ENCODE measurements at places on chromosomes 3 and 15.

- DNase-seq, result no peak
Measured at GRCh38 chr3:142081178-142081577, 68.2 kb downstream of the TFDP2 start.

DNA sequence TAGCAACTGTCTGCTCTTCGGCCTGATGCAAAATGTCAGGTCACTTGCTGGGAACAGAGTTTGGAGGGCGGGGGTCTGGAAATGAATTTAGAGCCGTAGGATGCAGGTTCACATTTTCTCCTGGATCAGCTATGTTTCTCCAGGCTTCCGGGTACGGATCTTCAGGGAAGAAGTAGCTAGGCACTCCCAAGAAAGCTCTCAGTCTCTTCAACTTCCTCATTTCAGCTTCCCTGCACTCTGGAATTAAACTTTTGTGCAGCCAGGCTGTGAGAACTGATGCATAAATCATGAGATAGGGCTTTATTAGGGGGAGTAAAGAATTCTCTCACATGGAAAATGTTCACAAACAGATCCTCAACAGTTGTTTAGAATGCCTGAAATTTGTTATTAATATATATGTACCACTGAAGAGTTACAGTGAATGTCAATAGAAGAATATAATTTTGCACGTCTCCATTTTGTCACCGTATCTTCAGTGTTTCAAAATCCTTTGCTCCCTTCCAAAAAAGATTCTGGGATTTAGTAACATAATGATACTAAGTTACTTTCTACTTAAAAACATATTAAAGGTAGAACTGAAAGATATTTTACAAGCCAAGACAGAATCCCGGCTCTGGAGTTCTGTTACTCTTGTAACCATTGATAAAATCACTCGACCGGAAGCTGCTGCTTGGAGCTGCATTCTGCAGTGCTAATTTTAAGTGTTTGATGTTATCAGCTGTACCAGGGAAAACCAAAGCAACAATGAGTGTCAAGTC, 178.5 kb upstream of the P2RY1 start:
- DNase-seq, result no peak

DNA sequence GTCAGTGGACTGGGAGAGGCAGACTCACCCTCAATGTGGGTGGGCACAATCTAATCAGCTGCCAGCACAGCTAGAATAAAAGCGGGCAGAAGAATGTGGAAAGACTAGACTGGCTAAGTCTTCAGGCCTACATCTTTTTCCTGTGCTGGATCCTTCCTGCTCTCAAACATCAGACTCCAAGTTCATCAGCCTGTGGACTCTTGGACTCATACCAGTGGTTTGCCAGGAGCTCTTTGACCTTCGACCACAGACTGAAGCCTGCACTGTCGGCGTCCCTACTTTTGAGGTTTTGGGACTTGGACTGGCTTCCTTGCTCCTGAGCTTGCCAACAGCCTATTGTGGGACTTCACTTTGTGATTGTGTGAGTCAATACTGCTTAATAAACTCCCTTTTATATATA, 68.0 kb downstream of the CNTN3 start:
- no peak for DNase-seq

DNA sequence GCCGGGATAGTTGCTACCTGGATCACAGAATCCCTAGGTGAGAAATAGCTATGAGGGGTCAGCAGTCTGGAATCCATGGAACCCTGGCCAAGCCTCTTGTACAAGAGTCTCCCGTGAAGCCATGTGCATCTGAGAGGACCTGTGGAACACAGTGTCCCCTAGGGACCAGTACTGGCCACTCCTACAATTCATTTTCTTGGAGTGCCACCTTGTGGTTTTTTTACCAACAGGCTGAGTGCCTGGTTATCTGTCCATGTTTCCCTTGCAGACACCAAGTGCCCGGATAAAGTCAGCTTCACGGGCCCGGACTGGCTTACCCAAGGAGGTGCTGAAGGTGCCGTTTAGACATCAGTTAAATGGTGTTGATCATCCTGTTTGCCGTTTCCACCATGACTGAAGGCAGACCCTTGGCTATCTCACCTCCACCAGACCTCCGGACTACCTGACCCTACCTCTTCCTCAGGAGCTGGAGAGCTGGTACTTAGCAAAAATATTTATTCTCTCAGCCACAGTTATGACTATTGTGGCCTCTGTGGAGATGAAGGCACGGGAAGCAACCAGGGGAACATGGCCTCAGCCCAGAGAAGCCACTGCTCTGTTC, 93.9 kb downstream of the RBPMS2 start:
- no peak for DNase-seq

DNA sequence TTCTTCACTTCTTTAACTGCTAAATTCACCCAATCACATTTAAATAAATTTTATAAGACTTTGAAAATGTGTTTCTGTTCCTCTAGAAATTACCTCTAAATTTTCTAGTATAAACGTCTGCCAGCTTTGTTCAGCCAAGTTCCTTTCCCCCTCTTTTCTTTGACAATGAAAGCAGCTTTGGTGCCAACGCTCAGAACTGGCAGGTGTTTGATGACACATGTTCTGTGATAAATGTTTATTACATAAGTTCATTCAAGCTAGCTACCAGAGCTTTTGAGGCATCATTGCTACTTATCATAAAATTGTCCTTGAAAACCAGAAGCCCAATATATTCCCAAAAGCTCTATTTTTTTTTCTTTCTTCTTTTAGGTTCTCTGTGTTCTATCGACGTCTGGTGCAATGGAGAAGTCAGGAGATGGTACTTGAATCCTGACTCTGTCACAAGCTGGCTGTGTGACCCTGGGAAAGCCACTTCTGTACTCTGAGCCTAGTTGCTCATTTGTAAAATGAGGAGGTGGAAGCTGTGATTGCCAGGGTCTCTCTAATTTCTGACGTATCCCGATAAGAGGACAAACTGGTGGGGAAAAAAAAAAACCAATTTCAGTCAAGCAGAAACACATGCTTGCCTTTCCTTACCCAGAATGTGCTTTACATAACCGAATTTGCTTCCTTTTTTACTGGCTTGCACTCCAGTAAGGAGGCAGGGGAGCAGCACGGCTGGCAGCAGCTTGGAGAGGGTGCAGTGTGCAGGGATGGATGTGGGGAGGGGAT, 187.1 kb upstream of the LPP start:
- DNase-seq, result no peak

DNA sequence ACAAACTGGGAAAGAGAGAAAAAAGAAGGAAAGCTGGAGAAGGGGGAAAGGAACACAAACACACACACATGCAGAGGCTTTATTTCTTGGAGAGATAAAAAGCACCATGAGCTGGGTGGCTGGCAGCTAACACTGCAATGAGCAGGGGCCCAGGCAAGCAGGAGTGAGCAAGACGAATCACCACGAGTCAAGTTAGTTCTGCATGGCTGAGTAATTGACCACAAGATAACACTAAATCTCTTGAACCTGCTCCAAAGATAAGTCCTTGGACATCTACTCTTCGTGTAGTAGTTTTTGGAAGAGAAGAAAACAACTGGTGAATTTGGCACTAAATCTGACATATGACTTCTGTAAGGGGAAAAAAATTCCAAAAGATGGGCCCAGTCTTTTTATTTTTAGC, 100.9 kb downstream of the MYO5A start:
- DNase-seq, result no peak

DNA sequence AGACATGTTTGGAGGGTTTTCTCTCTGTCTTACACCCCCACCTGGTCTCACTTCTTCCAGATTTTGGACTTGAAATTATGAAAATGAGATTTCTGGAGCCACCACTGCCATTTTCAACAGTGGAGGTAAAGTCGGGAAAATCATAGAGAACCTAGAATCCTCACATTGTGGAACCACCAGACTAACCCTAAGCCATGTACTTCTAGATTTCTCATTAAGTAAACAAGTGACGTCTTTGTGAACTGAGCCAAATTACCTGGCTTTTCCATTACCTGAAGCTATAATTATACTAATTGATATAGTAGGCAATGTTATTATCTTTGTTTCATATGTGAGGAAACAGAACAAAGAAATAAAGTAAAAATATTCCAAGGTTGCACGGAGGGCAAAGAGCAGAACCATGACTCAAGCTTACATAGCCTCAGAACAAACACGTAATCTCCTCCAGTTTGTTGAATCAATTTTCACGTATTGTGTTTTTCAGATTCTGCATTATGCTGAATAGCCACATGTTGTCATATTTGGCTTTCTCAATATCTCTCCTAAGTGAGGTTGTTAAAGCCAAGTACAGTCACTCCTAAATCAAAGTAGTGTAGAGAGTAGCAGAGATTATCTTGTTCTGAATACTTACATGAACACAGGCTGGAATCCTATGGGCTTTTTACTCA, 101.3 kb upstream of the CMC1 start:
- DNase-seq, result no peak

- DNase-seq, result no peak
Measured at GRCh38 chr3:45180051-45180450, 33.9 kb upstream of the CDCP1 start.

DNA sequence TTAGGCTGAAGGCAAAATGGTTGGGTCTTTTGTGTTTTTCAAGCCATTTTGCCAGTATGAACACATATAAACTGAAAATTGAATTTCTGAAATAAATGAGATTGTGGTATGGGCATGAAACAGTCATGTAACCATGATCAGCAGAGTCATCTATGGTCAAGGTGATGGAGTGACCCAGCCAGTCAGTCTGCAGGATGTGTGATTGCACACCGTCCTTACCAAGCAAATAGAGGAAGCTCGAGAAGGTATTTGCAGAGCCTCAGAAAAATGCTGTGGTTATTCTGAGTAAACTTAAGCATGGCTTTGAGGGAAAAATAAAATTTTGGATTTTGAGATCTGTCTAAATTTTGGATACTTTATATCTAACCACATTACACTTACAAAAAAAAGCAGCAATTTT, 95.9 kb upstream of the RNF7 start:
- DNase-seq, result no peak

GRCh38 chr15:80199366-80199765, 46.6 kb downstream of the FAH start:
- DNase-seq, result no peak

- no peak for DNase-seq
Measured at GRCh38 chr3:25084016-25084415, 344.0 kb upstream of the RARB start.

DNA sequence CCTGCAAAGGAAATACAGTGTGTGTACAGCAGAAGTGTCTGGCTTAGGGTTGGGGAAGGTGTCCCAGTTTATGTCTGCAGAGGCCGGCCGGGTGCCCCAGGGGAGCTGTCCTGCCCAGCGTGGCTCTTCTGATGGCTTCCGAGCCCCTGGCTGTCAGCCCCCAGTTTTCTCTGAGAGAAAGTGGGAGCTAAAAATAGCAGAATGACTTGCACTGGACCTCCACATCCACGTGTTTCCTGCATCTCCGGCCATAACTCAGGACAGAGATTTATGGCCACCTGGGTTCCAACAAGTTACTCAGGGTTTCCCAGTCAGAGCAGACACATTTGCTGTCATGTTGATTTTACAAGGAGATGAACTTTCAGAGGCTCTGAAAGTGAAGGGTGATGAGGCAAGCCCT, 192.0 kb downstream of the ATP10A start:
- DNase-seq, result no peak

- no peak for DNase-seq
Measured at GRCh38 chr15:39501366-39502081, 79.4 kb upstream of the THBS1 start.

DNA sequence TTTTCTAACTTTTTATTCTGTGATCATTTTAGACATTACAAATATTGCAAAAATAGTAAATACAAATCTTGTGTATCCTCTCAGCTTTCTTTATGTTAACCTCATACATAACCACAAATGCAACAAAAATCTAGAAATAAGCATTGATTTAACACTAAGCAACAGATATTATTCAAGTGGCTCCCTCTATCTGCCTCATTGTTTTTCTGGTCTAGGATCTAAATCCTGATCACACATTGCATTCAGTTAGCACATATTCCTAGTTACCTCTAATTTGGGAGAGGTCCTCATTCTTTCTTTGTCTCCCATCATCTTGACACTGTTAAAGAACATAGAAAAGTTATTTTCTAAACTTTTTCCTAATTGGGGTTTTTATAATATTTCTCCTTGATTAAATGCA, 1126.0 kb downstream of the ROBO2 start:
- no peak for DNase-seq

GRCh38 chr15:85541744-85542143, 161.3 kb downstream of the AKAP13 start:
- no peak for DNase-seq

GRCh38 chr15:91966194-91966552, 112.7 kb downstream of the SLCO3A1 start:
- DNase-seq, result no peak

- no peak for DNase-seq
Measured at GRCh38 chr15:67148196-67148701, 82.8 kb downstream of the SMAD3 start.
